ENCODE measurements at places on chromosomes 16 and 17.

- DNase-seq = no peak
Observed at GRCh38 chr17:35614810-35615209, 27.7 kb downstream of the AP2B1 start.

DNA sequence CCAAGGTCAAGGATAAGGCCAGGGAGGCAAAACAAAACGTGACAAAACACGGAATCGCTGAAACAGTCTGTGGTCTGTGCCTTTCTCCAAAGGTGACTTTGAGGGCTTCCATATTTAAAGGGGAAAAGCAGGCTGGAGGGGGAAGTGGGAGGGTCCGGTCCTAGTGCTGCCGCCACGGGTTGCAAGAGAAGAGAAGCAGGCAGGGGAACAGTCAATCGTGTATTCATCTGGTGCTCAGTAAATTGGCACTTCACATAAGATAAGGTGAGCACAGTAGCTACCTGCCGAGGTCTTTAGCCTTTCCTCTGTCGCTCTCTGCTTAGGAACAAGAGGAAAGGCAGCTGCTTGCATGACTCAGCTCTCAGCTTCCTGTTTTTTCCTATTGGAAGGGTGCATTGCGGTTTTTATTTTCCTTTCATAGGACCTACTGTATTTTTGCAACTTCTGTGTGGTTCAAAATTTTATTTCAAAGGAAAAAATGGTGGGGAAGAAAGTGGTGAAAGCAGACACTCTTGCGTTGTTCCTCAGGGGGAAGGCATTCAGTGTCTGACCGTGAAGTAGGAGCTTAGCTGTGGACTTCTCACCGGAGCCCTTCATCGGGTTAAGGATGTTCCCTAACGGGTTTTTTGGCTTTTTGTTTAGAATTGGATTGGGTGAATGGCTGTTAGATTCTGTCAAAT lies 7.1 kb upstream of the LGALS3BP start:
- no peak for DNase-seq

DNA sequence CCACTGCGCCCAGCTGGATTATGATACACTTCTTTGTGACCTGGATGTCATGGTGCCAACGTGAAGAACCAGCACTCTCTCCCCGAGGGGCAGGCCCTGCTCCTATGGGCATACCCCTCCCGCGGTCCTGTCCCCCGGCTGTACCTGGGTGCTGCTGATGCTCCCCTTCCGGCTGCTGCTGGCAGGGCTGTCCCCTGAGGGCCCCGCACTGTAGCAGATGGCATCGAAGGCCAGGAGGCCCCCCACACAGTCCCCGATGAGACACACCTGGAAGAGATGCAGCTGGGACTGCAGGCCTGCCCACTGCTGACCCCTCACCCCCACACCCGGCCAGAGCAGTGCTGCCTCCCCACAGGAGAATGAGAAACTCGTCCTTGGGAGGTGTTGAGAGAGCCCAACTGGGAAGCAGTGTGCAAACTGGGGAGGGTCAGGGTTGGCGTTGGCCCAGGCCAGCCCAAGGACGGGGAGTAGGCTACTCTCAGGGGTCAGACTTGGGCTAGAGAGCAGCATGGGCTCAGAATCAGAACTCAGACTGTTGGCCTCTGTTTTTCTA lies 33.7 kb downstream of the PIMREG start:
- DNase-seq = no peak

DNA sequence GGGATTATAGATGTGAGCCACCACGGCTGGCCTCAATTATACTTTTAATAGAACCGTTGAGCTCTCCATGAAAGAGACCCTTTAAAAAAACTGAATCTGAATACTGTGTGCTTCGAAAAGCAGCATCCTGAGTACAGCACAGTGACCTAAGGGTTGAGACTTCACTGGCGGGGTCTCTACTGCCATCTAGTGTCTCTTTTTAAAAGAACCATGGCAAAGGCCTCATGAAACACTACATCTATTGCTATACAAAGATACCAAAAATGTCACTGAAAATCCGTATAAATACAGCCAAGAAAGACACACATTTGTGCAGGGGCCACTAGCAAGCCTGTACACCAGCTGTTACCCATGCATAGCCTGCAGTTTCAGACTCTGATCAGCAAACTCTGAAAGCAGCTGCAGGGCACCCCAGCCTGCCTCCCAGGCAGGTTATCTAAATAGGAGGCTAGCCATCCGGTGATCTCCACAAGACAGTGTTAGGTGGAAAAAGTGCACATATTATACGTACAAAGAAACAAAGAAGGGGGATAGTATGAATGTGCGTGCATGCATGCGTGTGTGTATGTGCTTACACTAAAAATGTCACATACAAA lies 35.3 kb downstream of the NPLOC4 start:
- no peak for DNase-seq

- no peak for DNase-seq
Observed at GRCh38 chr16:84392031-84392360, 23.7 kb downstream of the ATP2C2 start.

- DNase-seq = no peak
Observed at GRCh38 chr17:81399481-81400153, 4.4 kb downstream of the BAHCC1 start.

- no peak for DNase-seq
Observed at GRCh38 chr16:48101069-48101674, 54.6 kb downstream of the ABCC12 start.

GRCh38 chr17:4505187-4505586 lies 6.5 kb downstream of the SPNS2 start:
- no peak for DNase-seq

GRCh38 chr17:41824086-41824485 lies 11.3 kb downstream of the FKBP10 start:
- DNase-seq = no peak

GRCh38 chr17:78273813-78274212 lies 42.4 kb downstream of the TMEM235 start:
- no peak for DNase-seq

- DNase-seq = no peak
Observed at GRCh38 chr16:76653390-76654026, 376.3 kb downstream of the CNTNAP4 start.

DNA sequence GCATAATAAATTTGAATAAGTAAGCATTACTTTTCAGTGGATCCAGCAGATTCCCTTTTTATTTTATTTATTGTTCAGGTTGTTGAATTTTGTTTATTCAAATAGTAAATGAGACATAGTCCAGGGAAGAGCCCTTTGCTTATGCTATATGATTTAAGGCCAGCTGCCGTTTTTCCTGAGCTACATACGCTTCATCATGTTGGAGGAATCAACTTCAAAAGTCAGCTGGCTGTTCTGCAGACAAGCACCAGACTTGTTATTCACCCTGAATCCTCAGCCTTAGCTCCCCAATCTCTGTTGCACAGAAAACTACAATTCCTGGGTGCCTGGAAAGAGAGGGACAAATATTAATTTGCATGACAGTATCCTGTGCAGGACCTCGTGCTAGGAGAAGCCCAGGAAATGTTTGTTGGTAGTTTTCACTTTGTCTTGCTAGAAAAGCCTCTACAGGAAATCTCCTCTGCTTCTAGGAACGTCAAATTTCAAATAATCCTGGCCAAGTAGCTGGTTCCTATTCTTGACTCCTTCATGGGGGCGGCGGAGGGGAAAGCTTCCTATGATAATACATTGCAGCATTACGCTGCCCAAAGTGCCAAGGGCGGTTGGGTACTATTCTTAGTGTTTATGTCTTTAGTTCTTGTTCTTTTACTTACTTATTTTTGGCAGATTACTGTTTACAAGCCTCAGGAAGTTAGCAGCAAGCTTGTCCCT lies 101.6 kb downstream of the PRKCA start:
- DNase-seq = no peak

DNA sequence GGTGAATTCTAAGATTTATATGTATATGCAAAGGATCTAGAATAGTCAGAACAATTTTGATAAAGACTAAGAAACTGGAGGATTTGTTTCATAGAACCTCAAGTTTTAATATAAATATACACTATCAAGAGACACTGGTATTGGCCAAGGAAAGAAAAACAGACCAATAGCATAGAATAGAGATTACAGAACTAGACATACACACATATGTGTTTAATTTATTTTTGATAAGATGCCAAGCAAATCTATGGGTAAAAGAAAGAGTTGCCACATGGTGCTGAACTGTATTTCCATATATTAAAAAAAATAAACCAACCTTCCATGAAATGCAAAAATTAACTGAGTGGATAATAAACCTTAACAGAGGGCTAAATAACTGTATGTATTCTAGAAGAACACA lies 27.9 kb upstream of the LRRC37A3 start:
- DNase-seq = no peak

DNA sequence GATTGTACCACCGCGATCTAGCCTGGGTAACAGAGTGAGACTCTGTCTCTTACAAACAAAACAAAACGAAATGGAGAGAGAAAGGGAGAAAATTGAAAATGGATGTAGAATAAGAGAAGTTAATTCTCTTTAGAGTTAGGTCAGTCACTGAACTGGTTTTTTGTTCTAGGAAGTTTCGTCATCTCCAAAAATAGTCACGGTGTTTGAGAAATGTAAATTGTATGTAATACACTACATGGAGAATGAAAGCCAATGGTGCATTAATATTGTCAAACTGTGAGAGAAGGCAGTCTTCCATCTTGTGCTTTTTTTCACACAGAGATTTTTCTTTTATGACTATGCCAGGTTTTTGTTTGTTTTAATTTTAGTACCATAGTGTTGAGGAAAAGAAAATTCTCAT lies 145.9 kb downstream of the BCAS3 start:
- no peak for DNase-seq

DNA sequence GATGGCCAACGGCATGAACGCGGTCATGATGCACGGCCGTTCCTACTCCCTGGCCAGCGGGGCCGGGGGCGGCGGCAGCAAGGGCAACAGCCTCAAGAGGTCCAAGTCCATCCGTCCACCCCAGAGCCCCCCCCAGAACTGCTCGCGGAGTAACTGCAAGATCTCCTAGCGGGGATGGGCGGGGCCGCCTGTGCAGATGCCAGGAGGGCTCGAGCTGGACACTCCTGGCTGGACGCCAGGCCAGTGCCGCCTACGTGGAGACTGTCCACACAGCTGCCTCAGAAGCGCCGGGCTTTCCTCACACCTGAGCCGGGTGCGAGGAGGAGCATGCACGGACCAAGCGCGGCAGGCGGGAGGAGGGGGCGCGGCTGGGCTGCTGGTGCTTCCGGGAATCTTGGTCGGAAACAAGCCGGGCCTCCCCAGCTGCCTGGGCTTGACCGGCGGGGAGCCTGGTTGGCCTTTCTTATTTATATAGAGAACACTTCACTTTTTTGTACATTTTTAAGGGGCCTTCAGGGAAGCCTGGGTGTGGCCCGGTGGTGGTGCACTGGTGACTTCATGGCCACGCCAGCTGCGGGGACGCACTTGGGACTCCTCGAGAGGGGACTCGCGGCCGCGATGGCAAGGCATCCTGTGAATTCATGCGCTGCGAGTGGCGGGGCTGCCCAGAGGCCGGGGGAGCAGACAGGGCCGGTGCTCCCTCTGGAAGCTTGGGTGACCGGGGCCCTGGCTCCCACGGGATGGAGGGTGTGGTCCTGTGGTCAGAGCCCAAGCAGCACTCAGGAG lies 3.1 kb upstream of the WFIKKN1 start:
- no peak for DNase-seq

DNA sequence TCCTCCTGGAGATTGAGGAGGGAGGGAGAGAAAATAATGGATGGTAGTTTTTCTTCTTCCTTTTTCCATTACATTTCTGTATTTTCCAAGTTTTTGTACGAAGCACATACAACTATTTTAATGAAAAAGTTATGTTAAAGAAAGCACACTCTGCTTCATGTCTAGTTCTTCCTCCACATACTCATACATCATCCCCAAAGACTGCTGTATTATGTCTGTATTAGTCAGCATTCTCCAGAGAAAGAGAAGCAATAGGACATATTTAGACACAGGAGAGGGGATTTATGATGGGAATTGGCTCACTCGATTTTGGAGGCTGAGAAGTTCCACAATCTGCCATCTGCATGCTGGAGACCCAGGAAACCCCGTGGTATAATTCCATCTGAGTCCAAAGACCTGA lies 10.1 kb upstream of the ACSM2A start:
- DNase-seq = no peak
